Lung (tissue), 17 donors: ENCODE measurements at places on chromosomes 3 and 15. TPM values are rescaled to one million over a fixed set of nuclear protein-coding genes. Genes with fewer than 3 reads are reported as not detected.

- H3K4me1 ChIP-seq: no peaks in the 10 kb centered on the region
- DNase-seq: no peak
- no peak overlapping the region for H3K4me3 ChIP-seq
- no peaks in the 10 kb centered on the region for H3K36me3 ChIP-seq
- no peaks in the 10 kb centered on the region for H3K27me3 ChIP-seq
- H3K27ac ChIP-seq: no peak overlapping the region
These were observed 19.9 kb downstream of the CYP8B1 start for GRCh38 chr3:42855547-42856380.

GRCh38 chr3:151445273-151446001 lies 15.4 kb downstream of the IGSF10 start:
- peak; percentile 46 for DNase-seq
- peaks cover 44% of the 10 kb centered on the region for H3K36me3 ChIP-seq
- H3K27me3 ChIP-seq: no peaks in the 10 kb centered on the region
- H3K27ac ChIP-seq: no peak overlapping the region
- peaks cover 5% of the 10 kb centered on the region for H3K4me1 ChIP-seq

GRCh38 chr3:136141891-136142290 lies 54.2 kb downstream of the MSL2 start:
- H3K27me3 ChIP-seq: no peaks in the 10 kb centered on the region
- H3K4me1 ChIP-seq: peaks cover 6% of the 10 kb centered on the region
- H3K36me3 ChIP-seq: peaks cover 11% of the 10 kb centered on the region
- peak overlapping the region; percentile 10 for H3K27ac ChIP-seq
- no peak overlapping the region for H3K4me3 ChIP-seq

GRCh38 chr15:80405970-80406369 lies 1.8 kb downstream of the ARNT2 start:
- H3K27ac ChIP-seq: no peak overlapping the region
- H3K36me3 ChIP-seq: peaks cover 6% of the 10 kb centered on the region
- no peak overlapping the region for H3K4me3 ChIP-seq
- no peak for DNase-seq

DNA sequence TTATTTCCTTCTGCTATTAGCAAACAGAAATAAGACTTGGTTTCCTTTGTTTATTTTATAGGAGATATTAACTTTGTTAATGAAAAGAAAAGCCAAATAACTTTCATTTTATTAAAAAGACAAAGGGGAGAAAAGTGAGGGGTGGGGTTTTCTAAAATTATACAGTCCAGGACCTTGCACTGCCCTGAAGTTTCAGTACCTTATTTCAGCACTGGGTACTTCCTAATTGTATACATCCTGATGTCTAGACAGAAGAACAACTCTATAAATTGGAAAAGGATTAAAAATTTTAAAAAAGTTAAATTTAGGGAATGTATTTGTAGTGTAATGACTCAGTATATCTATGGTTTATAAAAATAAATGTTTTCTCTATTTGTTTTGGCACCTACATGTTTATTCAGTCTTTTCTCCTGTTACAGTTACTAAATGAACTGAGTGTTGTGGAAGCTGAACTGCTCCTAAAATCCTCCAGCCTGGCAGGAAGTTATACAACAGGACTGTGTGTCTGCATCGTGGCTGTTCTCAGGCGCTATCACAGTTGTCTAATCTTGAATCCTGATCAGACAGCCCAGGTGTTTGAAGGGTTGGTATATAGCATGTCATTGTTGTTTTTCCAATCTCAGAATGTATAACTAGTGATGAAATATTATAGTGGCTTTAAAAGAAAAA lies 27.6 kb upstream of the P2RY13 start:
- no peak overlapping the region for H3K4me3 ChIP-seq
- H3K27me3 ChIP-seq: no peaks in the 10 kb centered on the region
- no peaks in the 10 kb centered on the region for H3K4me1 ChIP-seq
- DNase-seq: no peak

DNA sequence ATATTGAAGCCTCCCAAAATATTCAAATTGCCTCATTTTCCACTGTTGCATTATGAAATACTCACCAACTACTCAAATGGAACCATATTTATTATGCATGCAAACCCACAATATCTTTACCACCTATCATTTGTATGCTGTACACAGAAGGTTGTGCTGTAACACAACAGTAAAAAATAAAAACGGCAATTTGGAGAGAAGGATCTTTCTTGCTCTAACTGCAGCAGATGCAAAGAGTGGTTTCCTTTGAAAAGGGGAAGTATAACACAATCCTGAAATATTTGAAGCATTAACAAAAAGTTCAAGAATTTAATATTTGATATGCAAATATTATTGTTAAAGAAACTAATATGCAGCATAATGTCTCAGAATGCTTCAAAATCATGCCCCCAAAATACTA lies 244.5 kb upstream of the SUCLG2 start:
- no peaks in the 10 kb centered on the region for H3K27me3 ChIP-seq
- no peaks in the 10 kb centered on the region for H3K4me1 ChIP-seq
- no peaks in the 10 kb centered on the region for H3K36me3 ChIP-seq
- H3K27ac ChIP-seq: no peak overlapping the region
- no peak for DNase-seq

- no peaks in the 10 kb centered on the region for H3K4me1 ChIP-seq
- no peak overlapping the region for H3K27ac ChIP-seq
- H3K27me3 ChIP-seq: no peaks in the 10 kb centered on the region
- no peaks in the 10 kb centered on the region for H3K36me3 ChIP-seq
These were observed 72.6 kb upstream of the IL12A start for GRCh38 chr3:159916052-159916451.

- no peak overlapping the region for H3K27ac ChIP-seq
- no peaks in the 10 kb centered on the region for H3K4me1 ChIP-seq
- no peak overlapping the region for H3K4me3 ChIP-seq
- no peaks in the 10 kb centered on the region for H3K27me3 ChIP-seq
- no peaks in the 10 kb centered on the region for H3K36me3 ChIP-seq
These were observed 779.9 kb downstream of the GRM7 start for GRCh38 chr3:7640787-7641186.

GRCh38 chr15:31834654-31835053 lies 195.7 kb upstream of the CHRNA7 start:
- H3K4me1 ChIP-seq: peaks cover 4% of the 10 kb centered on the region
- no peaks in the 10 kb centered on the region for H3K36me3 ChIP-seq
- no peak overlapping the region for H3K4me3 ChIP-seq
- no peaks in the 10 kb centered on the region for H3K27me3 ChIP-seq

GRCh38 chr3:155418407-155418806 lies 124.9 kb upstream of the STRIT1 start:
- no peaks in the 10 kb centered on the region for H3K36me3 ChIP-seq
- peak; percentile 54 for DNase-seq

GRCh38 chr15:62777671-62778070 lies 264.9 kb upstream of the TPM1 start:
- no peaks in the 10 kb centered on the region for H3K27me3 ChIP-seq
- no peak overlapping the region for H3K4me3 ChIP-seq
- no peak overlapping the region for H3K27ac ChIP-seq
- no peak for DNase-seq
- H3K36me3 ChIP-seq: no peaks in the 10 kb centered on the region

GRCh38 chr3:373193-373779 lies 176.7 kb downstream of the CHL1 start:
- no peaks in the 10 kb centered on the region for H3K36me3 ChIP-seq
- H3K4me1 ChIP-seq: no peaks in the 10 kb centered on the region
- no peak for DNase-seq
- H3K27ac ChIP-seq: no peak overlapping the region
- H3K27me3 ChIP-seq: no peaks in the 10 kb centered on the region

DNA sequence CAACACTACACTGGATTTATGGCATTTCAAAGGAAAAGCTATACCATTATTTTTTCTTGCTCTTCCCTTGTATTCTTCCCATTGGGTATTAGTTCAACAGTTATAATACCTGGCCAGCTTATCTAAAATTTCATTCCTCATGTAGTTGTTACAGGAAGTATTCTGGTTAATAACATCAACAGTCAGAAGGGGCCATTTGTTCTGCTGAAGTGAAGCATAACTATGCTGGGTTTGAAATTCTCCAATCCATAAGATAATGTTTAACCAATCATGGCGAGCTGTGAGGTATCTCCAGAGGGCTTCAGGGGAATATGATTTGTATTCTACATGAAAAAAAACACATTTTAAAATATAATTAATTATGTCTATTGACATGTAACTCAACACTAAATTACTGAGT lies 43.4 kb downstream of the SPG11 start:
- DNase-seq: no peak
- H3K27ac ChIP-seq: no peak overlapping the region
- no peaks in the 10 kb centered on the region for H3K4me1 ChIP-seq
- no peaks in the 10 kb centered on the region for H3K27me3 ChIP-seq

CA12 gene
- 46.8 TPM for polyA plus RNA-seq

ZDHHC19 gene
- 18.9 TPM for polyA plus RNA-seq

UQCC5 gene
- 19.7 TPM for polyA plus RNA-seq

GOLGA8O gene
- polyA plus RNA-seq: 0.22 TPM

ACKR4 gene
- polyA plus RNA-seq: 5.2 TPM

MYL3 gene
- 2.4 TPM for polyA plus RNA-seq

SERPINI2 gene
- 0.49 TPM for polyA plus RNA-seq

LEO1 gene
- polyA plus RNA-seq: 7.1 TPM

HRG gene
- not detected for polyA plus RNA-seq

PLSCR2 gene
- 0.33 TPM for polyA plus RNA-seq

NR2E3 gene
- 0.33 TPM for polyA plus RNA-seq

SERINC4 gene
- 0.24 TPM for polyA plus RNA-seq

MEGF11 gene
- 0.18 TPM for polyA plus RNA-seq
